ENCODE measurements at places on chromosomes 11 and 22.

DNA sequence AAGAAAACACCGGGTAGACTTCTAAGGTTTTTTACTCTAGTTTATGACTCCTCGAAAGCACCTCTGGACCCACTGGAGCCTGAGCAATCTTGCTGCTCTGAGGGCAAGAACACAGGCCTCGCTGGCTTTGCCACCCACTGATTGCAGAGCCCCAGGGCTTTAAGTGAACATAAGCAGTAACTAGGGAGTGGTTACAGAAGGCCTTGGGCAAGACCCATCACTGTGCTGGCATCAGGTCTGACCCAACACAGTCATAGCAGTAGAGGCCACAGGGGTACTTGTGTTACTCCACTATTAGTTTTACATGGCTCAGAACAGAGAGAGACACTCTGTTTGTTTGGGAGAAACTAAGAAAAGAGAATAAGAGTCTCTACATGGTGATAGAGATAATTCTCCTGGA, 684.5 kb downstream of the FAM181B start:
- no peak for DNase-seq

- no peak for DNase-seq
These were observed 84.8 kb downstream of the SLC1A2 start for GRCh38 chr11:35334385-35335090.

DNA sequence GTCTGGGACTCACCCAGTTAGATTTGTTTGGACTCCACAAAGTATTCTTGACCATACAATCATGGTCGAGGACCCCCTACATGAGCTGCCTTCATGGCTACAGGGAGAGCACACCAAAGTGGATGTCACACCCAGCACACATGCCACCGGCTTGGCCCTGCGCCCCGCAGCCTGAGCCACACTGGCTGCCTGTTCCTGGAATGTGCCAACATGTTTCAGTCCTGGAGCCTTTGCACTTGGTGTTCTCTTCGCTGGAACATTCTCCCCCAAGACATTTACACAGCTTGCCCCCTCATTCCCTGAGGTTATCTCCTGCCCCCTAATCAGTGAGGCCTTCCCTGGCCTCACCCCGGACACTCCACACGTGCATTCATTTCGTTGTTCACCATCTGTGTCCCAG, 46.0 kb downstream of the PPARA start:
- no peak for DNase-seq

- no peak for DNase-seq
These were observed 213.9 kb upstream of the C11orf87 start for GRCh38 chr11:109208121-109208520.

DNA sequence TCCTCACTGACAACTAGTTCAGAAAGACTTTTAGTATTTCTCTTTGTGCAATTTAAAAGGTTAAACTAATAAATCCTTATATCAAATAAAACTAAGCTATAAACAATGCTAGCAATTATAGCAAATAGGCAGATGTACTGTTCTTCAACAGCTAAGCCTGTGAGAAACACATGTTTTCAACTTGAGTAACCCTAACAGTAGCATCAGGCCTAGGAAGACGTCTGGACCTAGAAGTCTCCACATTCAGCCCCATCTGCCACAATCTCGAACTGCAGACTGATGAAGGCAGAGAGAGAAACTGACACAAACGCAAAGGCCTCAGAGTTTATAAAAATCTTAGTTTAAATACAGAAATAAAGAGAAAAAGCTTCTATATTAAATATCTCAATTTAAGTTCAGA, 2.5 kb downstream of the ST13 start:
- no peak for DNase-seq

- DNase-seq: no peak
These were observed 24.5 kb downstream of the MCHR1 start for GRCh38 chr22:40703736-40704135.

- no peak for DNase-seq
These were observed 111.3 kb downstream of the WNT7B start for GRCh38 chr22:45865561-45866125.

DNA sequence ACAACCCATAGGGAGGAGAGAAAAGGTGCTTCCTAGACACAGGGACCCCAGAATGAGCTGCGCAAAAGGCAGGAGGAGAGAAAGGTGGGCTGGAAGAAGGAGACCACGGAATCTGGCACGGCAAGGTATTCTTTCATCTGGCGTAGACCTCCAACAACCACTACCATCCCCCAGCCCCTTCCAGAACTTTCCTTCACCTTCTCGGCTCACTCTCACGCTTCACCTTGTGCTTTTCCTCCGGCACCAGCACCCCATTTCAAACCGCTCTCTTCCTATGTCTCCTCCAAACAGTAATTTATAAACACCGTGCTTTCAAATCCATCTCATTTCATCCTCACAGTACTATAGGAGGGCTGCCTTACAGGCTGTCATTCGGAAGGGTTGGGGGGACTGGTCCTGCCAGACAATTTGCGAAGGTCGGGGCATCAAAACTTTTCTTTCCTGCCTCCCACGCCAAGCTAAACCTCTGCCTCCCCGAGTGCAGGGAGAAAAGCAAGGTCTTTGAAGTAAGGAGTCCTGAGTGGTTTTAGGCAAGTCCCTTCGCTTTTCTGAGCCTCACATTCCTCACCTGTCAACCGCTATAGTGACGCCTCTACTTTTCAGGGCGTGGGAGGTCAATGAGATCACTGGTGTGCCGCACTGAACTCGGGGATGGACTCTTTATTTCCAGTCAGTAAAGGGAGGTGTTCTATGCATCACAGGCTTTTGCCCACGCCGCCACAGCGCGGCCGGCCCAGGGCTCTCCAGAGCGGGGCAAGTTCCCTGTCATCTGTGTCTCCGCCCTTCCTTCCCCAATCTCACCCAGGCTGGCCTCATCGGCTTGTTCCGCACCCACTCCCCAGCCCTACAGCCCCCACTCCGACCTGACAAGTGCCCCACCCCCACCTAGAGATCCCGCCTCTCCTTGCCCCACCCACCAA, 800 bp downstream of the KCTD21 start:
- peak; percentile 61 for DNase-seq

DNA sequence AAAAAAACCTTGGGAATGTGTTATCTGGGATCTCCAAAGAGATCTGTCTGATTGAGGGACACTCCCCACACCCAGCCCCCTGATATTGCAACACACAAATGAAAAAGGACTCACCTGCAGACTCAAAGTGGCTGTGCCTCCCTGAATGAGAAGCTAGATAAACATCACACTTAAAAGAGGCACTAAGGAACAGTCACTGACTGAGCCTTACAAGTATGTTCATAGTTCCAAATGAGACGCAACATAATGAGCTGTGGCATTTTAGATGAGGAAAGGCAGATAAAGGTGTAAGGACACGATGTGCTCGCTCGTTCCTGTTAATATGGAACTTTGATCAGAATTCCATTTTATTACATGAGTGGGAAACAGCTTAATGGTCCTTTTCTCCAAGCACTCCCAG, 21.0 kb upstream of the CFAP300 start:
- DNase-seq: no peak

GRCh38 chr11:104570078-104570701, 328.1 kb downstream of the CASP12 start:
- no peak for DNase-seq

DNA sequence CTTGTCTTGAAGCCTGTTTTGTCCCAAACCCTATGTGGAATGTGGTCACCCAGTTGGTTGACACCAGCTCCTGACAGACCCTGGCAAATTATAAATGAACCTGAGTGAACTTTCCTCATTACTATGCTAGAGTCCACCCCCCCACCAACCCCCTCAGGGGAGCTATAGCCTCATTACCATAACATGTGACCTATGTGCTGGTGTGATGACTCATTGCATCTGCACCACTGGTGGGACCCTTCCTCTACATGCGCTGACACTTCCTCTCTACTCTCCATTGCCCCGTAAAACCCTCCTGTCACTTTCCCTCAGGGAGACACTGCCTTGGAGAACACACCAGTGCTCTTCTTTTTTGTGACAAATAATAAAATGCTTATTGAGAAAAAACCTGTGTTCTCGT, 105.0 kb upstream of the SESN3 start:
- no peak for DNase-seq

- no peak for DNase-seq
These were observed 541.9 kb upstream of the ANO5 start for GRCh38 chr11:21650961-21651360.

Measured in CD4-positive, alpha-beta T cell (primary cell).